ENCODE measurements at places on chromosomes 12 and 14.

GRCh38 chr14:97077687-97078086 is 280.5 kb downstream of the VRK1 start:
- no peak for DNase-seq

GRCh38 chr14:87405563-87405962 is 587.4 kb downstream of the GALC start:
- DNase-seq = no peak

- DNase-seq = no peak
These were observed 18.0 kb upstream of the C2CD5 start for GRCh38 chr12:22562036-22563028.

DNA sequence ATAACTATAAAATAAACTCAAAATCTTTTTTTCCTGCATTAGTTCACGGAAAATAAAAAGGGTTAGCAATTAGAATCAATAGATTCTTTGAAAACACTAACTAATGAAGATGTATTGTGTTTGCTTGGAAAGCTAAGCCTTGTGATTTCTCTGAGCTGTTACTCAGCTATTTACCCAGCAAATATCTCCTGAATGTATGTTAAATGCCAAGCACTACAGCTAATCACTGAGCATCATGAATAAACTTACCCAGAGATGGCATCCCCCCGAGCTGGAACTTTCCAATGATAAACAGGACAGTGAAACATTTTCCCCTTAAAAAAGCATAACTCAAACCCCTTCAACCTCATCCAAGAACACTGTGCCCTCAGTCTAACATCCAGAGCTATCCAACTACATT is 71.2 kb downstream of the SLC2A13 start:
- no peak for DNase-seq

GRCh38 chr12:3897371-3897971 is 24.3 kb upstream of the PARP11 start:
- DNase-seq = no peak

DNA sequence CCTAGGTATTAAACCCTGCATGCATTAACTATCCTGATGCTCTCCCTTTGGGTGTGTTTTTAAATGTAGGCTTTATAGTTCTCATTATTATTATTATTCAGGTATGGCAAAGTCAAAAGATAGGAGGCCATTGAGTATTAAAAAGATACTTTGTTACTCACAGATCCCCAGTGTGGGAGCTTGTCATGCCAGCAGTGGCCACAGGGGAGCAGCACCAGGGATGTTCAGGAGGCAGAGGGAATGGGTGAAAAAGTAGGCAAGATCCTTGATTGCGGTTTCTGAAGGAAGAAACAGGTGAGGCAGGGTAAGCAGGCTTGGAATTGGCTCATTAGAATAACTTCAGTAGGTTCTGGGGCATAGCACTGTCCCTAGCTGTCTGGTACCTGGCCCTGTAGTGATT is 382.2 kb downstream of the MED13L start:
- DNase-seq = no peak

DNA sequence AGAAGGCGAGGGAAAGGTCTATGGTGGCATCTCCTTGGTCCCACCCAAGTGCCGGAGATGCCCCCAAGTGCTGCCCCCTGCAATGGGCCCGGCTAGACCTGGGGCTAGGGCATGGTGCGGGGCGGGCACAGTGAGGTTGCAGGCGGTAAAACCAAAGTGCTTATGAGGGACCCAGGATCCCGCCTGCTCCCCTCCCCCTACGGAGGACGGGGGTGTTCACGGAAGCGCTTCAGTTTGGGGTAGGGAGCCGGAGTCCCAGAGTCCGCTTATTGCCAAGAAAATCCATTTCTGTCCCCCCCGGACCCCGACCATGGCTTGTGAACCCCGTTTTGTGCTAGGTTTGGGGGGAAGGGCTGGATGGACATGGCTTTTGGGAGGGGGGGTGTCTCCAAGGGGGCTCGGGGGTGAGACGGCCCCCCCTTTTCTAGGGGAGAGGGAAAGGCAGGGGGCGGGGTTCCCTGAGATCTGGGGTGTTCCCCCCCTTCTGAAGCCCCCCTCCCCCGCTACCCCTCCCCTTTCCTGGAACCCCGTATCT is 5.4 kb upstream of the GPR84 start:
- no peak for DNase-seq

GRCh38 chr14:36579573-36580140 is 2.8 kb downstream of the NKX2-8 start:
- no peak for DNase-seq

DNA sequence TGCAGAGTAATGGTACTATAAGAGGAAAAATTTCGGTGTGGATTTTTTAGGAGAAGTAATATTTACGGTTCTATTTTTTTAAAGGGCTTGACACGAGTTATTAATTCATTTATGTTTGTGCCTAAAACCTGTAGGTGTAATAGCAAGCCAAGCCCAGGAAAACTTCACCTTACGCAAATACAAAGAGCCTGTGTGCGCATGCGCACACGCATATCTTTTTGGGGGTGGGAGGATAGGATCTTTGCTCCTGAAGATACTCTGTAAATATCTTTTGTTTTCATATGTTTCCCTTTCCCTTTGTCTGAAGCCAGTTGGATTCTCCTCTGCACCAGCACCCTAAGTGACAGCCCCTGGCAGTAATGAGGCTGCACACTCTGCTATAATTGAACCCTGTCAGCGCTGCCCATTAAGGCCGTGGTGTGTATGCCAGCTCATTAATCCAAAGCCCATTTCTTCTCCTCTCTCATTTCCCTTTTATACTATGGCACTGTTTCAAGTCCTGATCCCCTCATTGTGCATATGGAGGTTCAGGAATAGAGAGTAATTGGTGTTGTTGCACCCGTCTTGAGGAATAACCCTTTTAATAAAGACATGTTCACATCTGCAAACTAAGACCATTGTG is 327.2 kb upstream of the E2F7 start:
- DNase-seq = no peak

DNA sequence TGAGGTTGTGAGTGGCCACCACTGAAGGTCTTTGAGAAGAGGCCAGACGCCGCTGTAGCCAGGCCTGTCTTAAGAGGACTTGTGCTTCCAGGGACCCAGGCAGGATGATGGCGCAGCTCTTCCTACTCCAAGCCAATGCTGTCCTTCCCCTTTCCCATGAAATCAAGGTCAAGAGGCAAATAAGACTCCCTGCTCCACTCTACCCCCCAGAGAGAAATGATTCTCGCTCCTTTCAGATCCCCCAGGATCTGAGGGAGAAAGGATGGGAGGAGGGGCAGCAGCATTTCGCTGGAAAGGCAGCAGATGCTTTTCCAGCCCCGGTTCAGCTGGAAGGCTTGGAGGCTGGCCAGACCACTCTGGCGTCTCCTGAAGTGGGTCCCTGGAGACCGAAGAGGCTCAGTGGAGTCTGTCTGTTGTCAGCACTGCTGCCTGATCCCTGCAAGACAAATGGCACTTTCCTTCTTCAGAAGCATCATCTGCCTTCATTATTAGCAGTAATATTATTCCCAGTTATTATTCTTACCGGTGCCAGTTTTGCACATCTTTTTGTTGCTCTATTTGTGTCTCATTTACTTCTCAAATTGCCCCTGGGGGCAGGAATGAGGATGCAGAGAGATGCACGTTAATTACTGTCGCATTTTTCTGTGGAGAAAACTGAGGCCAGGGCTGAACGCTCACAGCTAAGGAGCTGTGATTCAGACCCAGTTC is 51.4 kb downstream of the C14orf132 start:
- no peak for DNase-seq

GRCh38 chr14:91749868-91750267 is 18.0 kb upstream of the CATSPERB start:
- no peak for DNase-seq

- no peak for DNase-seq
These were observed 58.7 kb downstream of the SSH1 start for GRCh38 chr12:108798551-108799221.

DNA sequence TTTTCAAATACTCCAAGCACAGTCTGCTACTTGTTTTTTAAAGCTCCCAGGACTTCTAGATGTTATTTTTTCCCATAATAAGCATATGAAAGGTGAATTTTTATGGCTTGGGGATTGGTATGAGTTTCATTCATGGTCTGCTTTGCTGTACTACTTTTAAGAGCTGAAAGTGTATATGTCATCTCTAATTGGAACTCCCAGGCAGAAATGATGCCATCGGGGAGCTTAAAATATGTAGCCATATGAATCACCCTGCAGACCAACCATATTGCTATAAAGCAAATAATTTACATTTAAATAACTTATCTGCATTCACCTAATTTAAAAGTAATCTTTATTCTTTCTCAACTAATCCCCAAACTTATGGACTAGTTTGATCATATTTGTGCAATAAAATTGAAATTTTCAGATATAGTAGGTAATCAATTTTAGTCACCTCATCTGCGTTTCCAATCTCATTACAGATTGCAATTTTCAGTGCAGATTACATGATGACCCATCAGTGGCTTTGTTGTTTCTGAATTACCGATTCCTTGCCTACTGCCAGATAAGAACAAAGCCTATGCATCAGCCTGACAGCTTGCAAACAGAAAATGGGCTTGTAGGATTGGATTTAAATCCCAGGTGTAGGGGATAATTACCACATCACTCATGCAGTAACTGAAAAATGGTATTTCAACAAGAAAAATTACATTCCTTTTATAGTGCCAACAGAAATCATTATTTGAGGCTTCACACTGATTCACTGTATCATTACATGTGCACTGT is 689.4 kb downstream of the NOVA1 start:
- DNase-seq = no peak

DNA sequence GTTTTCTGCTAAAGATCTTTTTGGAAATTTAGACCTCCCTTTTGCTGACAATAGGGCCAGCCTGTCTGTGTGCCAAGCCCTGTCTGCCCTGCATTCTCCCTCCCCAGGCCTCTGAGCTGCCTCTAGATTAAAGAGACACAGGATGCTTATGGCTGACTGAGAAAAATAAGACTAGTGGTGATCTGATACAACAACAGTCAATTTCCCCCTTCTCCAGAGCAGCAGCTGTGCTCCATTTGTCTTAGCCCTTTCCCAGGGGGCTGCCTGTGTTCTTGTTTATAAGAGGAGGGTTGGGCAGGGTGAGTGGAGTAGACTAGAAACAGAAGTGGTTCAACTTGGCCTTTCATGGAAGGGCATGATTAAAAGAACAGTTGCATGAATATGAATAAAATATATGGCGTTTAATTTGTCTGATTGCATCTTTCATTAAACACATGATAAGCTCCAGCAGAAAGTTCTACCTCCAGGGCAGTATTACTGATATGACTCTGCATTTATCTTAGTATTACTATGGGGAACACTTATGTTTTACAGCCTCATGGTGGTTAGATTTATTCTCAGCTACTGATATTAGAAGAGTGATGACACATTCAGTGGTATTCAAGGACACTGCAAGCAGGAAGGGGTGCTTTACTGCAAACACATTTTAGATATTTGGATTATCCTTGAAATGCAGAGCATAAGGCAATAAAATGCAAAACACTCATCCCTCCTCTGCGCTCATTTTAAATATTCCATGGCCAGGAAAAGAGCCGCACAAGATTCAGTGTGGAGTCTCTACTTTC is 150.2 kb upstream of the CLEC14A start:
- no peak for DNase-seq

GRCh38 chr14:58469309-58469708 is 41.8 kb downstream of the KIAA0586 start:
- DNase-seq = no peak

DNA sequence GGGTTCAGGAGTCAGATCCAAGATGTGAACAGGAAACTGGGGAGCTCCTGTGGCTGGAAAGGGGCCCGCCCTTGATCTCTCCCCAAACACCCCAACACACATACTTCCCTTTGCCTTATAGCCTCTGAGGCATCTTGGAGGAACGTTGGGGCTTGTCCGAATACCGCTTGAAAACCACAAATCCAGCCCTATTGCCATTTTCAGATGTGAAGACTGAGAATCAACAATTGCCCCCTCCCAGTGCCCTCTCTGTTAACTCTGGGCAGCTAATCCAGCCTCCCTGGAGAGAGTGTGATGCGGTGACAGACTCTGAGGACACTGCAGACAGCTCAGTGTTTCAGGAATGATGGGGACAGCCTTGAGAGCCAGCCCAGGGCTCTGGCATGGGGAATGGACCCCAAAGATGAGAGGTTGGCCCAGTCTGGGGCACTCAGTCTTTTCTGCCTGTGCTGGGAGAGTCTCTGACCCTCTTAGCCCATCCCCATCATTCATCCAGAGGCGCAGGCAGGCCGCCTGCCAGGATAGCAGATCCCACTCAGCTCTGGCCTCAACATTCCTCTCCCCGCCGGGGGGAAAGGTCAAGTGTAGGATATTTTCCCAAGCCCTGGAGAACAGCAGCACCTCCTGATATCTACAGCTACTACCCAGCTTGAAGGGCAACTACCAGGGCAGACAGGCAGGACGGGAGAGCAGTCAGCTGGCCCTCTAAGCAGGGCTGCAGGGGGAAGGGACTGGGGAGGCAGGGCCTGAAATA is 24.6 kb upstream of the LTBP2 start:
- DNase-seq = no peak

DNA sequence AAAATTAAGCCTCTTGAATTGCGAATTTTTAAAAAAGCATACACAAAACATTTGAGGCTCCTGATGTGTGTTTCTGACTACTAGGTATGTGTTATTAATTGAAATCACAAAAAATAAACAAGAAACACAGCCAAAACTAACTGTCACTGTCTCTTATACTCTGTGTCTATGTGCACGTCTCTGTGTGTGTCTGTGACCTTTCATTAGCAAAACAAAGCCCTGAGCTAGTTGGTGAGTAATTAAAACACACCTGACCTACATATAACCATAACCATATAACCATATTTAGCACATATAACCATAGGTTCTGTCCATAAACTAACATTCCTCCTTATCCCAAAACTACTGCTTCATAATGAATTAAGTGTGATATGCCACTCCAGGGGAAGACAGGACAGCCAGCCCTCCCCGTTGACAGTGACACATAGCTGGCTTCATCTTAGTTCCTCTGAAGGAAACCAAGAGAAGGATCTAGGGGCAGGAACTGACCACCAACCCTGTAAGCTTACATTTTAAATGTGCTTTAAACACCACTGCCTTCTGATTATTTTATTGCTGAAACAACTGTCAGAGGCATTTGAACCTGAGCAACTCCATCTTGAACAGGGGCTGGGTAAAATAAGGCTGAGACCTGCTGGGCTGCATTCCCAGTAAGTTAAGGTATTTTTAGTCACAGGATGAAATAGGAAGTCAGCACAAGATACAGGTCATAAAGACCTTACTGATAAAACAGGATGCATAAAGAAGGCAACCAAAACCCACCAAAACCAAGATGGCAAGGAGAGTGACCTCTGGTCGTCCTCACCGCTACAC is 106.7 kb downstream of the PPP2R5E start:
- no peak for DNase-seq

DNA sequence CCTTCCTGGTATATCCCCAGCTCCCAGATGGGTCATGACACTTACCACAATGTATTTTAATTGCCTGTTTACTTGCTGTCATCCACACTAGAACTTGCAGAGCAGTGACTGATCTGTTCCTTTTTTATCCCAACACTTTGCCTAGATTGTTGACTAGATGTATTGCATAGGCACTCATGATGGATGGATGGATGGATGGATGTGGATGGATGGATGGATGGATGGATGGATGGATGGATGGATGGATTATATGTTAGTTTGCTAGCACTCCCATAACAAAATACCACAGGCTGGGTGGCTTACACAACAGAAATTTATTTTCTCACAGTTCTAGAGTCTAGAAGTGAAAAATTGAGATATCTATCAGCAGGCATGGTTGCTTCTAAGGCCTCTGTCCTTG is 8.7 kb upstream of the CKAP4 start:
- no peak for DNase-seq
